ENCODE measurements at places on chromosomes 2 and 18.

DNA sequence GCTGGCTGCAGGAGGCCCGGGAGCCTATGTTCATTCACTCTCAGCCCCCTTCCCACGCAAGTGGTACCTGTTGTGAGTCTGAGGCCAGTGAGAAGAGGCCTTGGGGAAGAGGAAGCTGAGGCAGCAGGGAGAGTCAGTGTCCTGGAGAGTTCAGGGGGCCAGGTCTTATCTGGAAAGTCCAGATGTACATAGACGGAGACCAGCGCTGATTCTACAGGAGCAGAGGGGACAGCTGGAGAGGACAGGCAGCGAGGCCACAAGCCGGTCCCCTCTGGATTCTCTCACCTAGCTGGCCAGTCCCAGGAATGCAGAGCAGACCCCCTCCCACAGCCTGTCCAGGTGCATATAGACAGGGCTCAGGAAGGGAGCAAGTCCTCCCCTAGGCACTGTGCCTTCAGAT lies 29.1 kb upstream of the SELENOI start:
- no peak for DNase-seq

- no peak for DNase-seq
These were observed 90.4 kb upstream of the NOSTRIN start for GRCh38 chr2:168712053-168712452.

GRCh38 chr2:17518212-17519154 lies at the start of gene RAD51AP2:
Gene RAD51AP2, minus strand, starts transcription at chr2:17518440. Its CDS starts 25 bp downstream, at chr2:17518415.
- no peak for DNase-seq

GRCh38 chr2:30584116-30584515 lies 137.1 kb downstream of the LCLAT1 start:
- DNase-seq = no peak

DNA sequence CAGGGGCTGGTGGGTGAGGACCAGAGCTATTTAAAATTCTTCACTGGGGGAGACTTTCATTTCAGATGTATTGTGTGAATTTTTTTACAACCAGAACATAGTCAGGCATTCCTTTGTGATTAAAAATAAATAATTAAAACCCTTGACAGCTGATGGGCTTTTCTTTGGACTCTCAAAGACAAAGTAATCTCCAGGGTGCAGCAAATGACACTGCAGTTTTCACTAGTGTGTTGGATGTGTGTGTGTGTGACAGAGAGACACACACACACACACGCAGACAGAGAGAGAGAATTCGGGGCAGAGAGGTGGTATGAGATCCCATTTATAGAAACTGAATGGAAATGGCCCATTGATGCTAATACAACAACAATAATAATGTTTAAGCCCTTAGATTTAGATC lies 10.3 kb upstream of the GALNT14 start:
- DNase-seq = no peak

DNA sequence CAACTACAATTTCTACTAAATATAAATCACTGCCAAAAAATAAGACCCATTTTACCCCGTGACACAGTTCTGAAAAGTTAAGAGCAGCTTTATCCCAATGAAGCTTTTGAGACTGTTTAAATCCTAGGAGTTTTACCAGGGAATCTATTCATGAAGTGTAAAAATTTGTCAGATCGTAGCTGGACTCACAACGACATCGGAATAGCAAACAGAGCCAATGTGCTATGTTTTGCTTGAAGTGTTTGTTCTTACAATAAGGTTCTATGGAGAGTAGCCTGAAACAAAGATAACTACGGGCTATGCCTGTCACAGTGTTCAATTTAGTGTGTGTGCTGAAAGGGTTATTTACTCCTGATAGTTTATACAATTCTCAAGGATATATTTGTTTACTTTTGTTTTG lies 78.5 kb upstream of the L3MBTL4 start:
- no peak for DNase-seq

DNA sequence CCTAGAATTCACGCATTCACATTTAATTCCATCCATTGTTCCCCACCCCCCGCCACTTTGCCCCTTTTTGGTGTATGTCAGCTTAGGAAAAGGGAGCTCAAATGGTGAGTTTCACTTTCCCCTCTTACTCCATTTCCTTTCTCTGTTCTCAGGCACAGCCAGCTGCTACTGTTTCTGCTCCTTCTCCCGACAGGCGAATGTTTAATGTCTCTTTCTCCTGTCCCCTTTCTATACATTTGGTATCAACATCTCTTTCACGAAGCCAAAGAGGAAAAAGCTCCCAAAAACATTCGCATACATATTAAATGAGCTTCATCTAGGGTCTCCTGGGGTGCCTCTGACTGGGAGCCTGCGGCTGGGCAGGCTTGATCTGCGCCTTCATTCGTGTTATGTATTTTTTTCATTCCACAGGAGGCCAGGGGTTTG lies 124.2 kb upstream of the SATB2 start:
- no peak for DNase-seq

DNA sequence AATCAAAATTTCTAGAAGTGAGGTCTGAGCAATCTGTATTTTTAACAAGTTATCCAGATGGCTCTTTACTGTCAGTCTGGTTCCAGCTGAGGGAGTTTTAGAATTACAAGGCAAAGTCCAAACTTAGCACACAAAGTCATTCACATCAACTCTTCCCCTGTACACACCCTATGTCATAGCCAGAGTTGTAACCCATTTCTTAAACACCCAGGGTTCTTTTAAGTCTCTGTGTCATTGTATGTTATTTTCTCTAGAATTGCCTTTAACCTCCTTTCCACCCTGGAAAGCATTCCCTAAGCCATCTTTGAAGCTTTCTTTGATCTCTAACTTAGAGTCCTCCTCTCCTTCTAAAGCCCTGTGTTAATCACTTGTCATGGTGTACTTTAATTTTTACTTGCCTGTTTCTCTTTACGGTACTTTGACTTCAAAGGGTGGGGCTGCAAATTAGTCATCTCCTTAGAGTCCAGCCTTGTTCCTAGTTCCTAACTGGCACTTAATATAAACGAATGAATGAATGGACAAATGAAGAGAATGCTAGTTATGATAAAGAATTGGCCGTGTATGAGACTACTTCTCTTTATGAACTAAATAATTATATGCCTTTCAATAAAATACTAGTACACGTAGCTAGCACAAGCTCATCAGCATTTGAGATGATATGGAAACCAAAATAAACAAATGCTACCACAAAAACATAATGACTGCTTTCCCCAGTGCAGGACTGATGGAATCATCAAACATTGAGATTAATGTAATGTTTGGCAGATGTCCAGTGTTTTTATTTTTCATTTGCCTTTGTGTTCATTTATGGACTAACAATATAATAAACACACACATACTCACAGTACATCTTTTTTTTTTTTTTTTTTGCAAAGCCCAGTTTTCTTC lies 11.9 kb upstream of the ACTR3 start:
- DNase-seq = no peak

DNA sequence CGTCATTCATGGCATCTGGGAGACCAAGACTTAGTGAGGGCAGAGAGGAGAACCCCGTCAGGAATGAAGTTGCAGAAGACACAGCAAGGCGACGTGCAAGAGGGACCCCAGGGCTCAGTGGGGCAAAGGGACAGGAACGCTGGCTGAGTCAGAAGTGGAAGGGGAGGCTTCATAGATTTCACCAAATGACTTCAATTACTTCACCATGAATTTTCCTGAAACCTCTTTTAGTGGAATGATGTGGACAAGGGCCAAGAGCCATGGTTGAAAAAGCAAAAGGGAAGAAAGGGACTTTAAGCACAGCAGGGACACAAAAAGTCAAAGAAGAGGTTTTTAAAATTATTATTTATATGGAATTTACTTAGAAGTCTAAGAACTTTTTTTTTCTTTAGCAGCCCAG lies 141.6 kb upstream of the PID1 start:
- no peak for DNase-seq

DNA sequence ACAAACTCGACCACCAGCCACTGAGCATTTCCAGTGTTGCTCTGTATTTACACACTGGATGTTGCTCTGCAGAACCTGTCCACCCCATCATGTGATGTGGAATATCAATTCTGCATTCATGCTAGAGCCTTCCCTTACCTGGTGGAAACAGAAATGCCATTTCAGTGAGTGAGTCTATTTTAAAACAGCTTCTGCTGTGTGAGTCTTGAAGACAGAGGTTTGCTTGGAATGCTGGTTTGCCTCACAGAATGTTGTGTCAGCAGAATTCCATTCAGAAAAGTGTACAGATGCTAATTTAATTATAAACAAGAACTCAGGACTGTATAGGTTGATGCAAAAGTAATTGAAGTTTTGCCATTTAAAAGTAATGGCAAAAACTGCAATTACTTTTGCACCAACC lies 118.3 kb downstream of the MAP3K20 start:
- DNase-seq = no peak

GRCh38 chr2:98039085-98039756 lies 43.5 kb upstream of the TMEM131 start:
- DNase-seq = no peak

DNA sequence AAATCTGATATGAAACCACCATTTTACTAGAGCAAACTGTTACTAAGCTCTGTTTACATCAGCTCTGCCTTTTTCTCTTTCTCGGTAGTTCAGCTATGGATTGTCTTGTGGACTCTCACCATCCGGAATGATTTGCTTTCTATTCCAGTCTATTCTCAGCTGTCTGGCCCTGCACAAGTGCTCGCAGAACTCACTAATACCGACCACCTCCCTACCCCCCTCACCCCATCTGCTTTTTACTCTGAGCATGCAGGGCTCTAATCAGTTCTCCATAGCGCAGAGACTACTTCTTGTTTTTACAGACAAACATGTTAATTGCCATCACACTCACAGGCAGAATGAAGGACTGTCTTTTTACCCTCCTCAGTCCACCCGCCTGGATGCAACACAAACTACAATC lies 180.7 kb upstream of the POU3F3 start:
- DNase-seq = no peak

GRCh38 chr2:67057123-67057522 lies 340.0 kb upstream of the ETAA1 start:
- DNase-seq = no peak

DNA sequence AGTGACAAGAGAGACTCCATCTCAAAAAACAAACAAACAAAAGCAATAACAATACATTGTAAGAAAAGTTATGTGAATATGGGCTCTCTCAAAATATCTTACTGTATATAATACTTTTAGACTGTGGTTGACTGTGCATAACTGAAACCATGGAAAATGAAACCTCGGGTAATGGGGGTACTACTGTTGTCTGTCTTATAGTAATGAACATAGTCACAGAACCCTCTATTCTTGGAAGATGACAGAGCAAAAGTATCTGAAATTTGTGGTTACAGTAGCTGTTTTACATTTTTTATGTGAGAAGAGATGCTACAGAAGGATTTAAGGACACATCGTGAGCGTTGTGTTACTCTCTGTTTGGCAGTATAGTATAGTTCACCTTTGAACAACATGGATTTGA lies 60.5 kb downstream of the MAP4K4 start:
- DNase-seq = no peak

GRCh38 chr2:43611987-43612894 lies 16.4 kb upstream of the THADA start:
- peak; percentile 58 for DNase-seq

GRCh38 chr18:11974741-11975325 lies 6.5 kb upstream of the IMPA2 start:
- no peak for DNase-seq

DNA sequence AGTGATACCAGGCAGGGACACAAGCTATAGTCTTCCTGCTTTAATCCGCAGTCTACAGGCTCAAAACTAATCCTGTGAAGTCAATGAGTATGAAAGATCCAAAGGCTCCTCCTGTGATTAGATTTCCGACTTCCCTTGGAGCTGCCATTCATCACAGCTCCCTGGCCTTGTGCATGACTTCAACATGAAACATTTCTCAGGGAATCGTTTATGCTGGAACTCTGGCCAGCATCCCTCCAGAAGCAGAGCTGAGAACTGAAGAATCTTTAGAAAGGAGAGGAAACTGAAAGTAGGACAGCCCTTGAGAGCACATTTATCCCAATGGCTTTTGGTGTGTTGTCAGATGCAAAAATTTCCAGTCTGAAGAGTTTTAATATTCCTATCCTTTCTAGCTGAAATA lies 84.3 kb upstream of the SESTD1 start:
- no peak for DNase-seq

GRCh38 chr18:55153346-55153745 lies 194.1 kb upstream of the CCDC68 start:
- no peak for DNase-seq

DNA sequence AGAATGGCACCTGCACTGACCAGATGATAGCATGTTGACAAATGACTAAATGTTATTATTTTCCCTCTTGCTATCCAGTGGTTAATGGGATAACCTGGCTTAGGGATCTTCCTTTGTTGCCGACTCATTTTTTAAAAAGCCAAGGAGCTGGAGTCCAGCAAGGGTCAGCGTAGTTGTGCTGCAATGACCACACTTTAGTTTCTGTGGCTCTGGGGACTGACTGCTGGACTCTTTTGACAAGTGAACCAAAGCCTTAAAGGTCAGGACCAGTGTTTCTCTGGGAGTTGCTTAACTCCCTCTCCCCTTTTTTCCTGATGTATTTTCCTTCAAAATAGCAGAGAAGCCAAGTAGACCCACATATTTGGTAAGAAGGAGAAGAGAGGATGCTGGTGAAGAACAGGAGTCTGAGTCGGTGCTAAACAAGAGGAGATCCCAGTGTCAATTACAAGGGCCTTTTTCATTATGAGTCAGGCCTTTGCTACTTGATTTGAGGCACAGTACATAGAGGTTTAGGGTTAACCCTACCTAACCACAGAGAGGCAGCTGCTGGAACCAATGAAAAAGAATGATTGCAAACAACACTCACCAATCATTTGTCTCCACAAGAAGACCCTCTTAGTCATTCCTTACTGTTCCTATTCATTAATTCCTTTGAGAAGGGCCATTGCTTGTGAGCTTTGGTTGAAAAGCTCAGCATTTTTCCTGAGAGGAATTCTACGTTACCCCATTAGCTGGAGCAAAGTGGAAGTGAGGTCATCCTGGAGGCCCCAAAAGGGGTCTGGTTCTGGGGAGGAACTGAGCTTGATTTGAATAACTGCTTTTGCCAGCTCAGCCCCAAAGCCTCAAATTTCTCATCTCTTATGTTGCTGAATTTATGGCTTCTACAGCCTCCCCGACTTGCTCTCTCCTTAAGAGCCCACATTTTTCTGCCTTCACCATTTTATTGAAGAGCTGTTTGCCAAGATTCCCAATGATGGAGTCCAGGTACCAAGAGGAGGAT lies 137.6 kb upstream of the HNMT start:
- DNase-seq = no peak

- no peak for DNase-seq
These were observed 664 bp downstream of the CAMKMT start for GRCh38 chr2:44362207-44363015.

DNA sequence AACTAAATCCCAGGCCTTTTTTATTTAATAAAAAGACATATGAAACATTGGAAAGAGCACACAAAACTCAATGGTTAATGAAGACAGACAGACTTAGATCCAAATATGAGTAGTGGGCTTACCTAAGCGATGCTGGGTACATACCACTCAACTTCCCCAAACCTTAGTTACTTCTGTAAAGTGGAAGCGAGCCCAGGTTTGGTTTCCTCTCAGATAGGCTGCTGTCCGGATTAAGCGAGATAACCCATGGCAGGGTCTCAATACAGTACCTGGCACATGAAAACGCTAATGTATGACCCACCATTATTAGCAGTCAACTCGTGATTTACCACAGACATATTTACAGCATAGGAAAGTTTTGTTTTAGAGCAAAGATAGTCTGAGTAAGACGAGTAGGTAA lies 21.6 kb downstream of the MBOAT2 start:
- no peak for DNase-seq

GRCh38 chr2:145626301-145626700 lies 1106.4 kb upstream of the ZEB2 start:
- DNase-seq = no peak

GRCh38 chr2:105857076-105857740 lies 112.5 kb downstream of the NCK2 start:
- DNase-seq = no peak

- DNase-seq = no peak
These were observed 66.8 kb downstream of the XDH start for GRCh38 chr2:31347750-31348149.

Measured in stimulated activated CD8-positive, alpha-beta memory T cell treated with anti-CD3 and anti-CD28 coated beads, Interleukin-4, amount 100 ng/mL, for 4 hours (primary cell).